Body of pancreas (tissue), 4 donors: ENCODE measurements at places on chromosomes 3 and 15. TPM values are rescaled to one million over a fixed set of nuclear protein-coding genes. Genes with fewer than 3 reads are reported as not detected.

GRCh38 chr15:67762610-67763368 lies 62.5 kb upstream of the SKOR1 start:
- DNase-seq, result no peak

DNA sequence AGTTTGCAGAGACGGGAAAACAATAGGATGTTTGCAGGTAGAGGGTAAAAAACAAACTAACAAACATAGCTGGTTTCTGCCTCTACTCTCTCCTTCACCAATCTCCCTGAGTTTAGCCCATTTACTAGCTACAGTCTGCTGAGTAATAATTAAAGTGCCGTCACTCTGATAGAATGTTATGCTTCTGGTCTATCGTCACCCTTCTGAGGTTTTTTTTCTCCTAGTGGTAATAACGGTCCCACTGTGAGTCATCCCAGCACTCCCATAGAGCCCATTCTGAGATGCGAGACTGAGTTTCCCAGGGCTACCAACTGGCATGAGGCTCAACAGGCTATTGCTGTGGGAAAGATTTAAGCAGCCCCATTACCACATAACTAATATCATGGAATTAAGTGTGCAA lies 56.4 kb downstream of the PLAAT1 start:
- DNase-seq, result no peak

DNA sequence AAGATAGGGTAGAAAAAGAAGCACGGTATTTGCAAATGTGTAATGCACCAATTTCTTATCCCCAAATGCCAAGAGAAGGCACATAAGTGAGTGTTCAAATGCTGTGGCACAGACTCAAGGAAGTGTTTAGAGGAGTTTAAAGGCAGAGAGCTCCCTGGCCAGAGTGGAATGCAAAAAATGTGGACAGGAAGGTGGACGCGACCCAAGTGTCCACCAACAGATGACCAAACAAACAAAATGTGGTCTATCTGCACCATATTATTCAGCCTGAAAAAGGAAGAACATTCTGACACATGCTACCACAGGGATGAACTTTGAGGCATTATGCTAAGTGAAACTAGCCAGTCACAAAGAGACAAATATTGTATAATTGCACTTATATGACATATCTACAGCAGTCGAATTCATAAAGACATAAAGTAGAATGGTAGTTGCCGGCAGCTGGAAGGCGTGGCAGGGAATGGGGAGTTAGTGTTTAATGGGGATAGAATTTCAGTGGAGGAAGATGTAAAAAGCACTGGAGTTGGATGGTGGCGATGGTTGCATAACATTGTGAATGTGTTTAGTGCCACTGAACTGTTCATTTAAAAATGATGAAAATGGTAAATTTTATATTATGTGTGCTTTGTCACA lies 126.6 kb downstream of the SRGAP3 start:
- DNase-seq, result no peak

- DNase-seq, result peak; percentile 45
Measured at GRCh38 chr3:127792541-127793292, 29.6 kb downstream of the MGLL start.

- DNase-seq, result no peak
Measured at GRCh38 chr15:26935322-26935721, 35.7 kb upstream of the GABRG3 start.

DNA sequence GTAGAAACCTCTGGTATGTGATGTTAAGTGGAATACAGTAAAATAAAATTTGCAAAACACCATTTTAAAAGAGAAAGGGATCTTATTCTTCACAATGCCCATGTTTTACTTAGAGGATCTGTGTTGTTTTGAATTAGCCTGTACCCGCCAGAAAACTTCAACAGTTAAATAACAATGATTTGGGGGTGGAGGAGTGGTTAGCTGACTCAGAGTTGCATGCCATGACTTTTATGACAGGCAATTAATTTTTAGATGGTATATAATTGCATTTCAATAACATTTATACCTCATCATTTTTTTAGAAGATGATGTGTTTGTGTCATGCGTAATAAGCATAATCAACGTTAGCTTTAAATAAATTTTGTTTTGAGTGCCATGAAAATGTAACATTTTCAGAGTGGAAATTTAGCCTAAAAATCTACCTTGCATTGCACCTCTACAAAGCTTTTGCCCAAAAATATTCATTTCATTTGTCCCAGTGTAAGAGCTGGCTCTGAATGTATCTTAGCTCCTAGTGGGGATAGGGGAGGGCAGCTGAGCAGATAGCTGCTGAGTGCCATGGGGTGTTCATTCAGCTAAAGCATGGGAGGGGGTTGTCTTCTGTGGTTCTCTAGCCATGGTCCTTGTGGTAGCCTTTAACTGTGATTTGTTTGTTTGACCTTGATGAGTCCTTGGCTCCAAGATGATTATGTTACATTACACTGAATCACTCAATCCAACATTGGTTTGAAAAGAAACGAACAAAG lies 379.8 kb downstream of the LPP start:
- no peak for DNase-seq

- DNase-seq, result no peak
Measured at GRCh38 chr3:196763179-196763578, 23.5 kb downstream of the PAK2 start.

The KIF7 gene
- 2.1 TPM for total RNA-seq

GRCh38 chr3:111976254-111976653 lies 2.6 kb upstream of the ABHD10 start:
- no peak for DNase-seq

The CD200 gene
- 2.0 TPM for total RNA-seq

DNA sequence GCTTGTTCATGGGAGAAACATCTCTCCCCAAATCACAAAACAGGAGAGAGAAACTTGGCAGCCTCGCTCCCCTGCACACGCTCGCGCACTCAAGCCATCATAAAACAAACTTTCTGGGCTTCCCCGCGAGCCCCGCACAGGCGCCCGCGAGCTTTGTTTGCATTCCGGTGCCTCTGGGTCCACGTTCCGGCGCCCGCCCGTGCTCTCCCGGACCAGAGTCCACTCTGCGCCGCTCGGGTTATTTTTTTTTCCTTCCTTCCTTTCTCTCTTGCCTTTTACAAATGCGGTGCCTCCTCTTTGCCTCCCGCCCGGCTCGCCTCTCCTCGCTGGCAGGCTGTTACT lies 363 bp downstream of the MAGI1 start:
- DNase-seq, result no peak

The ZNF660 gene
- total RNA-seq, result 6.3 TPM

DNA sequence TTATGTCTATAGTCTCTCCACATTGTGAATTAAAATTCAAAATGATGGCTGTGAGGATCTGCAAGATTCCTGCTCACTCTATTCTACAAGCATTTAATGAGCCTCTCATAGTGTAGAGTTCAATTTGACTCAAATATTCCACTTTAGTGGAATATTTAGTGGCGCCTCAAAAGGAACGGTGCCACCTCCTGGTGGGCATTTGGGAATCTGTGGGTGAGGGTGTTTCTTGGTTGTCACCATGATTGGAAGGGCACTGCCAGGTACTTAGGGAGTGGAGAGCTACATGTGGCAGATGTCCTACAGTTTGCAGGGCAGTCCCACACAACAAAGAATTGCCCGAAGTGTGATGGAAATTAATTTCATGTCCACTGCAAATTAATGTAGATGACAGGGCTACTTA lies 21.5 kb upstream of the KCNMB3 start:
- peak; percentile 16 for DNase-seq

DNA sequence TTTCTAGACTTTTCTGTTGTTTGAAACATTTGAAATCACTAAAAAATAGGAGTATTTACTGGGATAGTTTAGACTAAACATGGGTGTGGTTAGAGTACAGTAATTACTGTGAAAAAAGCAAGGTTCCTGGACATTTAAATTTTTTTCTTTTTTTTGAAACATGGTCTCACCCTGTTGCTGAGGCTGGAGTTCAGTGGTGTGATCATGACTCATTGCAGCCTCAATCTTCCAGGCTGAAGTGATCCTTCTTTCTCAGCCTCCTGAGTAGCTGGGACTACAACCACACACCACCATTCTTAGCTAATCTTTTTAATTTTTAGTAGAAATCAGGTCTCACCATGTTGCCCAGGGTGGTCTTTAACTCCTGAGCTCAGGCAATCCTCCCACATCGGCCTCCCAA lies 20.4 kb upstream of the CELF6 start:
- no peak for DNase-seq

GRCh38 chr3:118801899-118802298 lies 232.7 kb downstream of the IGSF11 start:
- peak; percentile 96 for DNase-seq

The PARP3 gene
- total RNA-seq, result 4.2 TPM

- DNase-seq, result no peak
Measured at GRCh38 chr3:4823986-4824925, 155.0 kb upstream of the BHLHE40 start.

DNA sequence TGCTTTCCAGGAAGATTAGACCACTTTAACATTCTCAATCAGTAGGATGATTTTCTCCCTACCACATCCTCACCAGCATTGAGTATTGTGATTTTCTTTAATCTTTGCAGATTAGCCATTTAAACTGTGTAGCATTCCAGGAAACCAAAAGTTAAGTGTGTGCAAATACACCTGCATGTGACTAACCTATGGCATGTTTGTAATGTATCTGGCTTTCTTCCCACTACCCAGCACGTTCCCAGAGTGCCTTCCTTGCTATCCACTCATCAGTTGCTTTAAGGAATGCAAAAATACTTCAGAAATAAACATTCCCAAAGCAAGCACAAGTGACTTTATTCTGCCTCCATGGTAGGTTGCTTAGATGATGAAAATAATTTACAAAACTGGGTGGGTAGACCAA lies 74.2 kb downstream of the ATG7 start:
- DNase-seq, result no peak

The ITGA11 gene
- total RNA-seq, result 1.0 TPM

DNA sequence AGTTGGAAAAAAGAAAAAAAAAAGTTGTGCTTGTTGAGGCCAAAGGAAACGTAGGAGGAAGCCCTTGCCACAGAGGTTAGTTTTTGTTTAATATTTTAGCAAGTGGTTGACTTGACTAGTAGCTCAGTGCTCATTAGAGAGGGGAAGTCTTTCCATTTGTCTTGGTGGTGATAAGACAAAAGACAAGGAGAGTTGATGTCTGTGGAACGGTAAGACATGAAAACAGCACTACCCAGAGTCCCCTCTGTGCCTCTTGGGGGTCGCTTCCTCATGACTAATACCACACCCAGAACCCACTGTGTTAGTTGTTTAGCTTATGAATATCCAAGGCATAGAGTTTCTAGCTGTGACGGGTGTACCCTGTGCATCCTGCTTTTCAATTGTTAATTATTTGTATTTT lies 211.4 kb downstream of the ITPR1 start:
- DNase-seq, result no peak

DNA sequence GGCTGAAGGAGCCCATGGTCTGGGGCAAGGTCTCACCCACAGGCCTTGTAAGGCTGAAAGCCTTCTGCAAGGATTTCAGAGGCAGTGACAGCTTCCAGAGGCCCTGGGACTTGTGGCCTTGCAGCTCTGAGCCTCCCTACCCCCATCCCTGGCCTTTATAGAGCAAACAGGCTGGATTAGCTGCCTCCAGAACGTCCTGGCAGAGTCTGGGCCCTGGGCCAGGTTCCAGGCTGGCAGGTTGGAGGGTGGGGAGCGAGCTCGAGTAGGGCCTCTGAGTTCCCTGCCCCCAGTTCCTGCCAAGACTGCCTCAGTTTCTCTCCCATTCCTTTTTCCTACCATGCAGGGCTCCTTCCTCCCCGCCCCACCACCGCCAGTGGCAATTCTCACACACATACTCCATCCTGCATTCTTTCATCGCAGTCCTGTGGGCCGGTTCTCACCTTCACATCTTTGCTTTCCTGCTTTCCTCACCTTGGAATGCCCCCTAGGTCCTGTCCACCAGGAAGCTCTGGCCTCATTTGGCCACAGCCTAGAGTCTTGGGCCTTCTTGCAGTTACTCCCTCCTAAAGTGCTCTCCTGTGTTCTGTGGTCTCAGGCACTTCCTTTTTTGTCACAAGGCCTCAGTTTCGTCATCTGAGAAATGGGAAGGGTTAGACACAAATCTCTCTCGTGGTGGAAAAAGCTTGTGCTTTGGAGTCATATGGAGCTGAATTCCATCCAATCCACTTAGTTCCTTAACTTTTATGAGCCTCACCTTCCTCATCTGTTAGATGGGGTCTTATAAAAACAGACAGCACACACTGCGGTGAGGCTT lies 2.7 kb downstream of the LMAN1L start:
- peak; percentile 43 for DNase-seq

The KLHL6 gene
- total RNA-seq, result 1.6 TPM

DNA sequence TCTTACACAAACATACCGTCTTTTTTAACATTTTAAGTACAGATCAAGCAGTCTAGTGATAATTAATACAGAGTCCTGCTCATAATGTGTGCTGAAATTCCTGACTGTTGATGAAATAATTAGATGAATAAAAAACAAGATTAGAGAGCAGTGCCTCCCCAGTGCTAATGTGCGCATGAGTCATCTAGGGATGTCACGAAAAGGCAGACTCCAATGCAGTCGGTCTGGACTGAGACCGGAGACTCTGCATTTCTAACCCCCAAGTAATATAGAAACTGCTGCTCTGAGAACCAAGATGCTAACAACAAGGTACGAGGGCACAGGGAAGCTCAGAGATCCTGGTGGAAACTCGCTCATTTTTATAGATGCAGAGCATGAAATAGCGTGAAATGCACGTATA lies 61.4 kb downstream of the COL8A1 start:
- DNase-seq, result no peak

The CADM2 gene
- 0.26 TPM for total RNA-seq

The OTOL1 gene
- total RNA-seq, result not detected

GRCh38 chr15:84658788-84659411 lies 901 bp upstream of the NMB start:
- DNase-seq, result no peak

DNA sequence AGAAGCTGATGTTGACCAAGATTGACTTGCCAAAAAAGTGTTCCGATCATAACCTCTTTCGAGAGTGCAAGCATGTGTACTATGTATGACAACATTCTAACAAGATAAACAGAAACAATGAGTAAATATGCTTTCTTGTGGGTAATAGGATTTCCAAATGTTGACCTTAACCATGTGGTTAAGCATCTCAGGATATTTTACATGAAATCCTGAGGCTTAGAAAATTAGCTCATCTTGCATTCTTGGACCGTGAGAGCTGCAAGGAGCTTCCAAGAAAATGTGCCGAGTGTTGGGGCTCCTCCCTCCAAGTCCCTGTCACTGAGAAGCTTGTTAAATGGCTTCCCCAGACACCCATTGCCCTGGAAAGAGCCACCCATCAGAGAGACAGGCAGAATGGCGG lies 50.1 kb downstream of the C3orf20 start:
- DNase-seq, result peak; percentile 38
